ENCODE measurements at places on chromosomes 16 and 17. TPM values are rescaled to one million over a fixed set of nuclear protein-coding genes. Genes with fewer than 3 reads are reported as not detected.

The PAQR4 gene
- 9.2 TPM for total RNA-seq

The CCL8 gene
- not detected for total RNA-seq

The TP53TG3F gene
- not detected for total RNA-seq

The CRISPLD2 gene
- 204 TPM for total RNA-seq

DNA sequence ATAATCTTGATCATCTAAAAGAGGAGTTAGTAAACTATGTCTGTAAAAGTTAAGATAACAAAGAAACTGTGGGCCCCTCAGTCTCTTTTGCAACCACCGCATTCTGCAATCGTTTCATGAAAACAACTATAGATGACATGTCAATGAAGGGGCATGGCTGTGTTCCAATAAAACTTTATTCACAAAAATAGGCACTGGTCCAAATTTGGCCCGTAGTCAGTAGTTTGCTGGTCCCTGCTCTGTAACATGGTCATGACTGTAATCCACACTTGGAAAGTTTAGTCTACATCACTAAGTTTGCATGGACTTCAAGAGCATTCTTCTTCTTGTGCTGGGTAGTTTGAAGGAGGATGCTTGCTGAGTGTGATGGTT lies 299.3 kb upstream of the PSMD7 start:
- DNase-seq = no peak
- no peaks in the 10 kb centered on the region for H3K27me3 ChIP-seq
- no peak overlapping the region for H3K4me3 ChIP-seq
- no peaks in the 10 kb centered on the region for H3K4me1 ChIP-seq
- H3K27ac ChIP-seq = no peak overlapping the region

DNA sequence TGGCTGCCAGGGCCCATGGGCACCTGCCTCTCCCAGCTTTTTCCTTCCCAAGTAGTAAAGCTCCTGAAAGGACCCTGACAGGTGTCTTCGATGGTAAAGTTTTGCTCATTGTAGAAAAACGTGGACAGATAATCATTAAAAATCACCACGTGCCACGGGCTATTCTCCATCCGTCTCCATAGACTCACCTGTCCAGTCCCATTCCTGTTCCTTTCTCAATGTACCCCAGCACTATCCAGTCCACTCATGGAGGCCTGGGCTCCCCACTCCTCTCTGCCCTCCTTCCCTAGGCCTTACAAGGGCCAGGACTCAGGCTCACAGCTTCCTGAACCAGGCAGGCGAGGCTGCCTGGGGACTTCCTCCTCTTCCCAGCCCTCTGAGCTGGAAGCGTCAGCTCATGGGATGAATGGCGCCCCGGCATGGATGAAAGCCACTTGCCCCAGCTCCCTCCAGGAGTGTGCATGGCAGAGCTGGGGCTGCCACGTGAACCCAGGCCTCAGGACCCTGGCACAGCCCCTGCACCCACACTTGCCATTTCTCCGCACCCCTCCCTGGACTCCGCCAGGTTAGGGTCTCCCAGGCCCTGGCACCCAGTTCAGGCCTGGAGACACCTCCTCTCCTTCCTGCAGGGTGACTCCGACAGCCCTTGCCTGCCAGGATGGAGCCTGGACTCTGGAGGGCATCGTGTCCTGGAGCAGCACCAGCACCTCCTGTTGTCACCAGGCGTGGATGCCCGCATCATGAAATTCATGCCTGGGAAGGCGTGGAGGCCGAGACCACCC lies 8.8 kb downstream of the CTRB1 start:
- H3K27me3 ChIP-seq = no peaks in the 10 kb centered on the region
- no peak for DNase-seq
- no peaks in the 10 kb centered on the region for H3K4me1 ChIP-seq

- no peak for DNase-seq
- no peak overlapping the region for H3K4me3 ChIP-seq
- H3K27me3 ChIP-seq = no peaks in the 10 kb centered on the region
Observed at GRCh38 chr17:78998311-78999055, 11.1 kb downstream of the CANT1 start.

DNA sequence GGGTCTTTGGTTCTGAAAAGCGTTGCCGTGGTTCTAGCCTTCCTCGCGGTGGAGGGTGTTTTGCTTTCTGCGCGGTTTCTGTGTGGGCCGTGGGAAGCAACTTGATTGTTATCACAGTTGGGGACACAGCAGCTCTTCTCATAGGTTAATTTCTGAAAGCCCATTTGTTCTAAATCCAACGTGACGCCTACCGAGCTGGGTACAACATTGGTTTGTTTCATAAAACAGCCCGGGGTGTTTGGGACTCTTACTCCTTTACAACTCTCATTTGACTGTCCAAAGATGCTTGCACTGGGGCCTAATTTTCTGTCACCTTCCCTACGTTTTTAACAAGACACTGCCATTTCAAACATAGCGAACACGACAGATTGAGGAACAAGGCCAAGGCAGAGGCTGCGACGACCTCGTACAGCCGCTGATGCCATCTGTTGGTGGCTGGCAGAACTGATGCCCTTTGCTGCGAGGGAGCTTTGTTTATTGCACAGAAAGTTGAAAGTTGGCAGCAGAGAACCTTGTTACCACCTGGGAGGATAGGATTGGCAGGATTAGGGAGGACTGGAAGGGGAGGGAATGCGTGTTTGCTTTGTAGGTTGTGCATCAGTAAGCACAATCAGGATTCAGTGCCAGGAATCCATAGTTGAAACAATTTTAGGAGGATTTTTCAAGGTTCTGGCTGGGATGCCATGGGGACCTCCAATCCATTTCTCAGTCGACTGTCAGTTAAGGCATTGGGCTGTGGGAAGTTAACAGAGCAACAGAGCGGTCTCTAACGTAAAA lies 98.3 kb downstream of the PITPNC1 start:
- H3K4me1 ChIP-seq = no peaks in the 10 kb centered on the region
- peak; percentile 24 for DNase-seq
- no peak overlapping the region for H3K27ac ChIP-seq
- H3K4me3 ChIP-seq = peak overlapping the region; percentile 12
- no peaks in the 10 kb centered on the region for H3K27me3 ChIP-seq
- no peaks in the 10 kb centered on the region for H3K36me3 ChIP-seq

DNA sequence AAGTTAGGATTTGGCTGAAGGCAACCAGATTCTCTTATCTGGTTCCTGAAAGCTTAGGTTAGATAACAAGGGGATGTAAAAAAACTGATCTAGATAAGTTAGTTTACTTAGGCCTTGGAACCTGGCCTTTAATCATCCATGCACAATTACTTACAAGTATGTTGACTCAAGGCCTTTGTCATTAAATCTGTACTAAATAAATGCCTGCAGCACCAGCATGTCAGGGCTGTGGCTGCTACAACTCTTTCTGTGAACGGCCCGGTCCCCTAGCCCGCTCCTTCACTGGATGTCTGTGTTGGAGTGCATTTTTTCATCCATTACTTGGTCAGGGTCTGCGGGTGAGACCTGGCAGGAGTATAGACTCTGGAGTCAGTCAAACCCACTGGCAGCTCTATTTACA lies 48.4 kb upstream of the ALDH3A1 start:
- H3K4me1 ChIP-seq = no peaks in the 10 kb centered on the region
- no peaks in the 10 kb centered on the region for H3K27me3 ChIP-seq
- no peak overlapping the region for H3K4me3 ChIP-seq
- peaks cover 47% of the 10 kb centered on the region for H3K36me3 ChIP-seq

DNA sequence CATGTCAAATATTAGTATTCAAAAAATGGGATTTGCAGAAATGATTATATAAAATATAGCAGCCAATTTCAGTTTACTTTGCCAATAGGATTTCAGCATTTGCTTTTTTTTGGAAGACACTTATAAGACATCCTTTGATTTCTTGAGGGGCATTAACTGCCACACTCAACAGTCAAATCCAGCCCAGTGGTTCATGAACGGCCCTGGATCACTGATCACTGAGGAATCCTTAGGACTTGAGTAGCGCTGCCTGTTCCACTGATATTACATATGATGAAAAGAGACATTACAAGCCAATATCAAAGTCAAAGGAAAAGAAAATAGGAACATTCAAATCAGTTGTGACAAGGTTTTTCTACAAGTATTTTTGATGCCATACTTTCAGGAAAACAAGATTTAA lies 21.0 kb upstream of the YWHAE start:
- H3K27me3 ChIP-seq = no peaks in the 10 kb centered on the region
- H3K4me1 ChIP-seq = peaks cover 13% of the 10 kb centered on the region
- peaks cover 47% of the 10 kb centered on the region for H3K36me3 ChIP-seq
- H3K27ac ChIP-seq = no peak overlapping the region
- no peak overlapping the region for H3K4me3 ChIP-seq

GRCh38 chr17:48225725-48226567 lies 118.4 kb downstream of the SNX11 start:
- no peaks in the 10 kb centered on the region for H3K27me3 ChIP-seq
- no peaks in the 10 kb centered on the region for H3K36me3 ChIP-seq
- no peak for DNase-seq
- no peak overlapping the region for H3K27ac ChIP-seq

DNA sequence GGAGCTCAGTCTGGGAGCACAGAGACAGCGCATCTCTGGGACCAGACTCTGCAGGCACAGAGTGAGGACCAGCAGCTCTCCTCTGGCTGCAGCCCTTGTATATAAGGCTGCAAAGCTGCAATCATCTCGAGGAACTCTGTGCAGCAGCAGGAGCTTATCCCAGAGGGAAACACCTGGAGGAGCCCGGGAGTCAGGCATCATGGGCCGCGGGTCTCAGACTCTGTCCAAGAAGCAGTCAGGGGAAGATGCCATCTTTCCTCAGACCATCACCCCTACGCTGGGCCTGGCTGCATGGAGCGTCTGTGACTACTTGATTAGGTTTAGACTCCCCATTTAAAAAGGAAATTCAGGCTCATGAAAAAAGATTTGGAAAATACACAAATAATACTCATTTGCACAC lies 122.0 kb downstream of the IRF8 start:
- H3K4me1 ChIP-seq = no peaks in the 10 kb centered on the region
- no peaks in the 10 kb centered on the region for H3K27me3 ChIP-seq
- H3K36me3 ChIP-seq = no peaks in the 10 kb centered on the region
- DNase-seq = no peak

DNA sequence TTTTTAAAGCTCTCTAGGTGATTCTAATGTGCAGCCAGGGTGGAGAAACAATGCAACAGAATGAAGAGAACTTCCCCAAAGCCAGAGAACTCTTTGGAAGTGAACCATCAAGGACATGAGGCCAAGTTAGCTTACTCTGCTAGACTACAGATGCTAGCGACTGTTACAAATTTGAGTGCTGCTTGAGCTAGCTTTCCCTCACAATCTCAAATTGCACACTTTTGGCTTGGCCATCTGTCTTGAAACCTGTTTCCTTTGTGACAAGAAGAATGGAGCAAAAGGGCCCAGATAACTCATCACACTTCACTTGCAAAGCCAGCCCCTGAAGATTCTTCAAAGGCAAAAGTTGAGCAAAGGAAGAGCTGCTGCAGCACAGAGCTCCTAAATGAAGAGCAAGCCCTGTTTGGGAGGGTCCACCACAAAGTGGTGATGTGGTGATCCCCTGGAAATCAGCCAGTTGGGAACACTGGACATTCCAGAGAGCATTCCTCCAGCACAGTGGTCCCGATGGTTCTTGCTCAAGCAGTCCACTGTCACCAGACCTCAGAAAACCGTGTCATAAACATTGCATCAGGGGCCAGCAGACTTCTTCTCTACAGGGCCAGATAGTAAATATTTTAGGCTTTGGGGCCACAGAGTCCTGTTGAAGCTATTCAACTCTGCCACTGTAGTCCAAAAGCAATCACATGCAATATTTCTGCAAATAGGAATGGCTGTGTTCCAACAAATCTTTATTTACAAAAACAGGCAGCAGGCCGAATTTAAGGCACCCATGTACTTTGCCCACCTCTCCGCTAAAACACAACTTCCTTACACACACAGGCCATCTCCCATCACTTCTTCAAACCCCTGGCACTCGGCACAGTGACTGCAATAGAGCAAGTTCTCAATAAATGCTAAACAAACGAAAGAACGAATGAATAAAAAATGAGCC lies 21.2 kb downstream of the SLC39A11 start:
- no peak overlapping the region for H3K4me3 ChIP-seq
- H3K27ac ChIP-seq = no peak overlapping the region
- H3K27me3 ChIP-seq = no peaks in the 10 kb centered on the region
